Right ventricle myocardium inferior (tissue), 1 donor: ENCODE measurements at places on chromosomes 7 and 10. TPM values are rescaled to one million over a fixed set of nuclear protein-coding genes. Genes with fewer than 3 reads are reported as not detected.

DNA sequence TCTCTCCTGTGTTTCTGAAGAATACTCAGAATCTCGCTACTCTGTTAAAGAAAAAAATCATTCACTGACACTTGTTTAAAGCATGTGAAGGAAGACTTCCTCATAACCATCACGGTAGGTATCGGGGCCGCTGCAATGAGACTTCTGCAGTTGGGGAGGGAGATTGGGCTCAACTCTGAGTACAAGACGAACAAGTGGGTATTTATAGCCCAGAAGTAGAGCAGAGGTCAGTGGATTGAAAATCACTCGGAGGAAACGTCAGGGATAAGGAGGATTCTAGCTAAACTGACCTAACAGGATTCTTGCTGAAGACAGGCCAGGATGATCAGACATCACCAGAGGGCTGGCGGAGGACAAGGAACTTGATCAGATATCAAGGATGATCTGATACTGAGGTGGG is 33.3 kb downstream of the ITPRIP start:
- no peak for DNase-seq

DNA sequence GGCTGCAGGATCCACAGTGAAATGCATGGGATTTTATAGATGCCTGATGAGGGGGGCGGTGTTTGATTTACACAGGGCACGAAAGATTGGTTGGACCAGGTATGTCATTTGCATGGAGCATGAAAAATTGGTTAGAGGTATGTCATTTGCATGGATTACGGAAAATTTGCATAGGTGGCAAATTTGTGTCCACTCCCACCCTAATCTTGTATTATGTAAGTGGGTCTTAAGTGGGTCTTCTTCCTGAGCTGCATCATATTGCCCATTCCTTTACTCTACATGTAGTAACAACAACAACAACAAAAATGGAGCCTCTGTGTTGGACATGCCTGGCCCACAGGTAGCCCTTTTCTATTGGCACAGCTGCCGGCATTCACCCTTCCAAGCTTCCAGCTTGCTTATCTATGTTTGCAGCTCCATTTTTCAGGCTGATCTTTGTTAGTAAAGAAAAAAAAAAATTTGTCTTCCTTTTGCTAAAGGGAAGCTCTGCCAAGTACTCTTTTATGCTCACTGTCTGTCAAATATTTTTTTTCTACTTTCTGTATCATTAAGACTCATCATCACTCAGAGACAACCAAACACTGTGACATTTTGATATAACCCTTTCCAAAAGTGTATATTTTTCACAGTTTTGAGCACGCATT is 10.3 kb upstream of the ZNF273 start:
- DNase-seq = no peak

DNA sequence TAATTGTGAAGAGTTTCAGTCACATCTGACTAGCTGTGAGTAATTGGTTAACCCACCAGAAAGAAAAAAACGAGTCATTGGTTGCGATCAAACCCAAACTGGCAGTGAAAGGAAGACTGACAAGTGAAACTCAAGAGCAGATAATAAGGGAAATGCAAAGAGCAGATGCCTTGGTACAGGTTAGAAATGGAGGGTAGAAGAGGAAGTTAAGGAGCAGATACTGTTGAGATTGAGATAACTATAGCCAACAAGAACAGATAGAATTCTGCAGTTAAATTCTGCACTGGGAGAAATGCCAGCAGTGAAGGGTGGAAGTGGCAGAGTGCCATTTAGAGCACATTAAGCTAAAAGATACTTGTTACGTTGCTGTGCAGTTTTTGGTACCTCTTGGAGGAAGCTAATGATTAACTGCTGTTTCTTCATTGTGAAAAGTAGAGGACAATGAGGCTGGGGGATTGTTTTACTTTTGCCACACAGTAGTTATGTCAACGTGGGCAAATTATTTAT is 65.8 kb downstream of the CDK13 start:
- DNase-seq = no peak

DNA sequence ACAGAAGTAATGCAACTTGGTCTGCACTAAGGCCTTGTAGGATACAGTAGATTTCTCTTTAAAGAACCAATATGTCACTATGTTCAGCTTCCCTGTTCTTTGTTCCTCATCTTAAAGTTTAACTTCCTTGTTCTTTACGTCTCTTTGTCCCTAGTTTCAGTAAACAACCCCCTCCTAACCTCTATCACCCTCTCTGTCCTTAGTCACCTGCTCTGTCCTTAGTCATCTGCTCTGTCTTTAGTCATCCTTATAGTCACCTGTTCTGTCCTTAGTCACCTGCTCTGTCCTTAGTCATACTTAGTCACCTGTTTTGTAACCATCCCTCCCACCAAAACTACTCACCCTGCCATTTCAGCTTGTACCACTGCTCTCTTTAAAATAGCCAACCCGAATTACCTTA is 144.6 kb upstream of the TMEM106B start:
- no peak for DNase-seq

DNA sequence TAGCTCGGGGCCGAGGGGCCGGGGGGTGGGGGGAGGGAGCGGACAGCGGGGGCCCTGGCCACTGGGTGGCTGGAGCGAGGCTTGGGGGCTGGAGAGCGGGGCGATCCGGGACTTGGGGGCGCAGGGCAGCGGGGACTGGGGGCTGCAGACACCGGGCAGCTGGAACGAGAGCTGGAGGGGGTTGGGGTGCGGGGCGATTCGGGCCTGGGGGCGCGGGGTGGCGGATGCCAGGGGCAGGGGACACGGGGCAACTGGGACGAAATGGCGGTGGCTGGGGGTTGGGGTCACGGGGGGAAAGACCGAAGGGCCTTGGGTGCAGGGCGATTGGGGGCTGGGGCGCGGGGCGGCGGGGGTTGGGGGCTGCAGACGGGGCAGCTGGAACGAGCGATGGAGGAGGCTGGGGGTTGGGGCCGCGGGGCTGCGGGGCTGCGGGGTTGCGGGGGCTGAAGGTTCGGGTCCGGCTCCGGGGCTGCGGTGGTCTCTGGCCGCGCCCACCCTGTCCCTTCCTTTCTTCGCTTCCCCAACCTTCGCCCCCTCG is 590 bp downstream of the COL26A1 start:
- no peak for DNase-seq

GRCh38 chr7:39291628-39292410 is 274.4 kb upstream of the YAE1 start:
- DNase-seq = no peak

DNA sequence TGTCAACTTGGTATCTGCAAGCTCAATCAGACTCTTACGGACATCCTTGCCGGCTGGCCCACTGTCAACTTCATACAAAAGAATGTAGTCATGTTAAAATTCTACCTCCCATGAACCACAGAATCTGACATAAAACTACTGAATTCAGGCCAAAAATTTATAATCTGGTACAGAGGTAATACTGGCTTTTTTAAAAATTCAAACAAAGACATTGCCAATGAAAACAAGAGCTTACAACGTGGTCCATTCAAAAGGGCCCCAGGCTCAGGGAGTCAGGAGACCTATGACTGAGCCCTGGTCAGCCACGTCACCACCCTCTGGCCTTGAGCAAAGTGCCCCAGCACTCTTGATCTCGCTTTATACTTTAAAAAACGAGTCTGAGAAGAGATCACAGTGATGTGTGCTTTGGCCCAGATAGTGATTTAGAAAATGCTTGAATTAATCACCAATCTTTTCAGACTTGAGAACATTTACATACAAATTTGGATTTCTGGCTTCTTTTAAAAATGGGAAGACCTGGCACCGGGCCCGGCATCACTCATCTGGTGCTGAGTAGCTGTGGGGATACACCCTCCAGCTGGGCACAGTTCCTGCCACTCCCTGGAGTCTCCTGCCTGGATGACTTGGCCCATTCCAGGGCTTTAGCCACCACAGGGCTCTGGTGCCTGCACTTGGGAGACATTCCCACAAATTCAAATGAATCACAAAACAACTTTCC is 94.1 kb downstream of the PIP4K2A start:
- peak; percentile 86 for DNase-seq

DNA sequence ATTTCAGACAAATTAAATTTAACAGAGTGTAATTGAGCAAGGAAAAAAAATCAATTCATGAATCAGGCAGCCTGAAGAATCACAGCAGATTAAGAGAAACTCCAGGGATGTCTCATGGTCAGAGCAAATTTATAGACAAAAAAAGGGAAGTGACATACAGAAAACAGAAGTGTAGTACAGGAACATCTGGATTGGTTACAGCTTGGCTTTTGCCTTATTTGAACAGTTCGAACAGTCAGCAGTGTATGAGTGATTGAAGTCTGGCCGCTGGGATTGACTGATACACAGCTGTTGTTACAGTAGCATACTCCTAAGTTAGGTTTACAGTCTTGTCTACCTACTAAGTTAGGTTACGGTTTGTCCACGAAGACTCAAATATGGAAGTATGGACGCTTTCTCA is 255.3 kb downstream of the HPSE2 start:
- DNase-seq = no peak

DNA sequence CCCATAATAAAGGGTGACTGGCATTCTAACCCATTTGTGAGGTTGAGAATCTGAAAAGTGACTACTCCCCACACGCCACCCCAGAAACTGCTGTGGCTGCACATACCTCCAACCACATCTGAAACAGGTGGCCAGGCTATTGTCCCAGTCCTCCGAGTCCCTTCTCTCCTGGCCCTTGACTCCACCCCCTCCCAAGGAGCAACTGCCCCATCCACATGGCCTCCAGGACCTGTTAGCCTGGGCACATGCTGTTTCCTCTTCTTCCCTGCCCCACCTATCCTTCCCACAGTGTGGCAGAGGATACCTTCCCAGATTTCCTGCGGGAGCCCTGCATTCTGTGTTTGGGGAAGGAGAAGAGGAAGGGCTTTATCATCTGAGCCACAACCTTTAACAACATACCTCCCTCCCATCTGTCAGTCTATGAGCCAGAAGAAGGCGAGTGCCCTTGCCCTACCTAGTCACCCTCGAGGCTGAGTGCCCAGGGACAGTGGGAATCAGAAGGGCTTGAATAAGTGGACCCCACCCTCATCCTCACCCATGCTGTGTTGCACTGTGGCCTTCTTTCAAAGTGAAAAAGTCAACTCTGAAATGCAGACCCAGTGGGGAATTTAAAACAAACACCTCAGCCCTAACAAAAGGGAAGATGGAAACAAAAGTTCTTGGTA is 11.9 kb downstream of the STEAP1B start:
- DNase-seq = no peak

- no peak for DNase-seq
Observed at GRCh38 chr7:144869082-144869481, 33.2 kb upstream of the TPK1 start.

GRCh38 chr7:106644999-106645398 is 16.0 kb downstream of the CCDC71L start:
- no peak for DNase-seq

DNA sequence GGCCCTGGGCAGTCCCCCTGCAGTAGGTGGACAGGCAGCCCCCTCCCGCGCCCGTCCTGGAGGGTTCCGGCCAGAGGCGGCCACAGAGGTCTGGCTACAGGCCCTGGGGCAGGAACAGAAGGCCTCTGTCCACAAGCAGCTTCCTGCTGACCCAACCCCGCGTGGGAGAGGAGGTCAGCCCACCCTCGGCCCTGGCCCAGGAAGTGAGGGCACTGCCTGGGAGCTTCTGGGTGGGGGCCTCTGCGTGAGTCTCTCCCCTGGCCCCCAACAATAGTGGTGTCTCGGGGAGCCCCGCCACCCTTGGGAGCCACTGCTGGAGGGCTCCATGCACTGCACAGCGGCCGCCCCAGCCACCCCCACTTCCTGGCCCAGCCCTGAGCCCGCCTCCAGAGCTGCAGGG is 4.7 kb downstream of the MICALL2 start:
- DNase-seq = no peak

- no peak for DNase-seq
Observed at GRCh38 chr10:132185601-132186487, 904 bp upstream of the DPYSL4 start.

DNA sequence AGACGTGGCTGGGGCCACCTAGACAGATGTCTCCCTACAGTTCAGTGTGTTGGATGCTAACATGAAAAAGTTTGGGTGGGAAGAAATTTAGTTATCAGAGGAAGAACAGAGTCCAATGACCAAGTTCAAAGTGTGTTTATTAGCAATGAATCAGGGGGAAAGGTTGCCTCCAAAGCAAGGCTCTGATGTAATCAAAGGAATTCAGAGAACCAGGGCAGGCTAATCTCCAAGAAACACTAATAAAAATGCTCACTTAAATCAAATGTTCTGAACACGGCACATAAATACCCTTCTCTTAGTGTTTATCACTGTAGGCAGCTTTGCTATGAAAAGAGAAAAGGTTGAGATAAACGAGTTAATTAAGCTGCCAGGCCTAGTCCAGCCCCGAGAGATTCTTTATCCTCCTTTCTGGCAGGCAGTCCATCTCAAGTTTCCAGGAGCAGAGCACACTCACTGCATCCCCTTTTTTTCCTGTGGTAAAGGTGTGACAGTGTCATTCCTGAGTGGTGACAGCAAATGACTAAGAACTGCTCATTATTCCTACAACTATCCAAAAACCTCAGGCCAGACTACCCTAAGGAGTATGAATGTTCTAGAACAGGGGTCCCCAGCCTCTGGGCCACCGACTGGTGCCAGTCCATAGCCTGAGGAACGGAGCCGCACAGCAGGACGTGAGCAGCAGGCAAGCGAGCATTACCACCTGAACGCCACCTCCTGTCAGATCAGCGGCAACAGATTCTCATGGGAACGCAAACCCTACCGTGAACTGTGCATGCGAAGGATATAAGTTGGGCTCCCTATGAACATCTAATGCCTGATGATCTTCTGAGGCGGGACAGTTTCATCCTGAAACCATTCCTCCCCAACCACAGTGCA is 66.9 kb upstream of the FHIP2A start:
- no peak for DNase-seq

DNA sequence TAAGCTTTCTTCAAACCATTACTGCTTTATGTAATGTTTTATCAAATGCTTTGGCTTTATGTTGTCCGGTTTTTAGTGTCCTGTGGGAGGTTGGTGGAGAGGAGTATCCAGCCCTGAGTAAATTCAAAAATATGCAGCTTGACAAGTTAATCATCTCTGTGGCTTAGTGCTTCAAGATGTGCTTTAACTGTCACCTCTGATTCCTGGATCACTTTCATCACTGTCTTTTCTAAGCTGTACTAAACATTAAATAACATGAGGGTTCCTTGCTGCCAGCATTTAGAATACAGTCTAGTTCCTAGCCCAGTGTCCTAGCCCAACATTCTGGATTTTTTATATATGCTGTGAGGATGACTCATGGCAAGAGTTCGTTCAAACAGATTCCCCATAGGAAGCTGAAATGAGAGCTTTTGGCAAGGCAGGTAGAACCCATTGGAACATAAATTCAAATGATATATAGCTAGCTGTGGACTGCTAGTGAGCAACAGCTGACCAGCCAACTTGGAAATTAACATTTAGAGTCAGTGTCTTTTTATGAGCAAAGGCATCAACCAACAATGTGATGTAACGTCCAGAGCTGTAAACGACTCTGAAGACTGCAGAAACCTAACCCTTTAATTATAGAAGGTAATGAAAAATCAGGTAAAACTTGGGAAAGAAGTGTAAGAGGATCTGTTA is 80.6 kb upstream of the OIT3 start:
- no peak for DNase-seq

Gene LIPF
- not detected for total RNA-seq

Gene ITIH5
- total RNA-seq = 10.3 TPM

Gene PCDH15
- 0.41 TPM for total RNA-seq

Gene ADCY1
- 5.9 TPM for total RNA-seq

Gene ITIH2
- total RNA-seq = not detected

Gene CCDC126
- total RNA-seq = 8.5 TPM

Gene NUTM2B
- 1.0 TPM for total RNA-seq

Gene MMP21
- not detected for total RNA-seq

Gene OPN4
- total RNA-seq = 0.41 TPM

Gene LCOR
- total RNA-seq = 21.7 TPM

Gene RADIL
- 3.9 TPM for total RNA-seq

Gene RBM20
- 103 TPM for total RNA-seq
